ENCODE measurements at places on chromosomes 3 and 15.

DNA sequence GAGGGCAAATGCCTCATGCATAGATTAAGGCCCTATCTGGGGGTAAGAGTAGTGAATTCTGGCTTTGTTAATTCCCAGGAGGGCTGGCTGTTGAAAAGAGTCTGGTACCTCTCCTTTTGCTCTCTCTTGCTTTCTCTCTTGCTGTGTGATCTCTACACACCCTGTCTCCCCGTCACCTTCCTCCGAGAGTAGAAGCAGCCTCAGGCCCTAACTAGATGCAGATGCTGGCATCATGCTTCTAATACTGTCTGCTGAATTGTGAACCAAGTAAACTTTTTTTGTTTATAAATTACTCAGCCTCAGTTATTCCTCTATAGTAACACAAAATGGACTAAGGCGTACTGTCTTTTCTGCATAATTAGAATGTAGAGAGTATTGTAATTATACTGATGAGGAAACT, 908.1 kb downstream of the DIPK2A start:
- no peak for DNase-seq

- no peak for DNase-seq
Observed at GRCh38 chr3:197218210-197218609, 80.2 kb downstream of the DLG1 start.

DNA sequence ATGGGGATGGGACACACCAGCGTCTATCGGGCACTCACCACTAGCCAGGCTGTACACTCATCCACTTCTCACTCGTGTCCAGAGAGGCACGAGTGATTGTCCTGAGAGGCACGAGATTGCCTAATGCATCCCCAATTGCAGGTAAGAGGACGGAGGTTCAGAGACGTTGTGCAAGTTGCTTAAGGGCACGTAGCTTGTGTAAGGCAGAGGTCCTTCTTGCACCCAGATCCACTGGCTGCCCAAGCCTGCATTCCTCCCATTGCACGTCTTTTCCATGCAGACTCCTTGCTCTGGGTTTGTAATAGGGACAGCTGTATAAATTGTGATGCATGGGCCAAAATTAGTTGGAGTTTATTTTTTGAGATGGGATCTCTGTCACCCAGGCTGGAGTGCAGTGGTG, 264.3 kb downstream of the PLCL2 start:
- no peak for DNase-seq

DNA sequence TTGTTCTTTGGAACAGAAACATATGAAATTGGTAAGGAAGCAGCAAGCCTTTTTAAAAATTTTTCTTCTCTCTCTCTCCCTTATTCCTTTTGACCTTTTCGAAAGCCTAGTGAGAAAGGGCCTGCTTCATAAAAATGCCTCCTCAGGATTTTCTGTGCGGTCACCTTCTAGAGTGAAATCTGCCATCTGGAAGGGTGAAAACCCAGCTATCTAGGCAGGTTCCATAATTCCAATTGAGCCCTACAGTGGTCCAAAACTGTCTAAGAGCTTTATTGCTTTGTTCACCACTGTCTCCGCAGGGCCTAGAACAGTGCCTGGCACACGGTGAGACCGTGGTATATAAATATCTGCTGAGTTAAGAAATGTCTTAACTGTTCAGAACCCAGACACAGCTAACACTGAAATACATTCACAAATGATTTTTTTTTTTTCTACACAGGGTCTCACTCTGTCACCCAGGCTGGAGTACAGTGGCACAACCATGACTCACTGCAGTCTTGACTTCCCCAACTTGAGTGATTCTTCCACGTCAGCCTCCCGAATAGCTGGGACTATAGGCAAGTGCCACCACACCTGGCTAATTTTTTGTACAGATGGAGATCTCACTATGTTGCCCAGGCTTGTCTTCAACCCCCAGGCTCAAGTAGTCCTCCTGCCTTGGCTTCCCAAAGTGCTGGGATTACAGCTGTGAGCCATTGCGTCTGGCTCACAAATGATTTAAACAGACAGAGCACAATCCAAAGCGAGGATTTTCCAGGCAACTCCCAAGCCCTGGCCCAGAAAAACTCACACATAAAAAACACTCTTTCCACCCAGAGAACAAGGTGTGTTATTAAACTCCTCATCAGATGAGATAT, 64.4 kb downstream of the FRMD4B start:
- no peak for DNase-seq

GRCh38 chr15:55823191-55823670, 80.3 kb upstream of the PRTG start:
- peak; percentile 33 for DNase-seq

DNA sequence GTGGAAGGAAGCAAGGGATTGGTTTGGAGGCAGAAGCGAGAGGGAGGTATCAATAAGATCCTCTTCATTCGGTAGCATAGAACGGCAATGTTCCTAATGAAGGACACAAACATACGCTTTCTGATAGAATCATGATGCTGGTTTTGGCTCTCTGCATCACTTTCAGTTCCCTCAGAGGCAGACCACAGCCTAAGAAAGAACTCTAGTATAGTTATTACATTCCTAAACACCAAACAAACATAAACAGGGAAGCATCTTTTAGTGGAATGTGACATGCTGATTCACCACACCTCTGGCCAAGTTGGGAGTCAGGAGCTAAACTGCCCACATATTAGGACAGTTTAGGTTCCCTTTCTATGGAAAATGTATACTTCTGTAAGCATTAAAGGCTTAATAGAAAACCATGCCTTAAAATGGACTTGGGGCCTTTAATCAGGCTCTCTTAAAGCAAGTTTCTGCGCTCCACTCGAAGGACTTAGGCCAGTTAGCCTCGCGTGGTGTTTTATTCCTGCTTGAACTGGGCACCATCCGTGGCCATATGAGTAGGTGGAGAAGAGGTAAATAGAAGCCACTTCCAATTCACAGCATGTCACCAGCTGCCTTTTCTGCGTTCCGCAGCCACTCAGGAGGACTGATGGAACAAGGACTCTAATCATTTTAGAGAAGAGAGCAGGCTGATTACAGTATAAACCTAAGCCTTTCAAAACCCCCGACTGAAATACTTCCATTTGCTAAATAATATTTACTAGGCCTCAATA, 53.7 kb downstream of the CD47 start:
- no peak for DNase-seq

GRCh38 chr3:192038726-192039125, 577.8 kb downstream of the PYDC2 start:
- no peak for DNase-seq

DNA sequence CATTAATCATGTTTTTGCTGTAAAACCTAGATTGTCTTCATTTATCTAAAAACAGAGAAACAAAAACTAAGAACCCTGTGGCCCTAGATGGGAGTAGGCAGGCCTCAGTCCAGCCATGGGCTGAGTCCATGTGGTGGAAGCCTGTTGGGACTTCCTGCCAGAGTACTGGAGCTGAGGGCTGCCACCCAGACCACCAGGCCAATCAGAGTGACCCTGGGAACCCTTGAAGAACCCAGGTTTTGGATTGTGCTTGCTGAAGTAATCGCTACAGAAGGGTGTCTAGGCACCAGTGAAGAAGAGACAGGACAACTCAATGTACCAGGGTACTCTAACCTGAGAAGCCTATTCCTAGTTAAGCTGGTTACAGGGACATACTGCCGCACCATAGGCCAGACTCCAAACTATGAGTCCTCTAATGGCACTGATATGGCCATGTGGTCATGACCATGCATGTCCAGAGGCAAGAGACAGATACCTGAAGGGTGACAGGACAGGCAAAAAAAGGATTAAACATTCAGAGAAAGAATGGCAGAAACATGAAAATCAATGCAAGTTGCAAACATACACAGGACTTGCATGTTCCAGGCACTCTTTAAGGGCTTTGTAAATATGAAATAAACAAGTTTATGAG, 12.9 kb downstream of the CSRNP1 start:
- no peak for DNase-seq

- DNase-seq, result no peak
Observed at GRCh38 chr15:84001655-84002054, 233.9 kb upstream of the GOLGA6L4 start.

DNA sequence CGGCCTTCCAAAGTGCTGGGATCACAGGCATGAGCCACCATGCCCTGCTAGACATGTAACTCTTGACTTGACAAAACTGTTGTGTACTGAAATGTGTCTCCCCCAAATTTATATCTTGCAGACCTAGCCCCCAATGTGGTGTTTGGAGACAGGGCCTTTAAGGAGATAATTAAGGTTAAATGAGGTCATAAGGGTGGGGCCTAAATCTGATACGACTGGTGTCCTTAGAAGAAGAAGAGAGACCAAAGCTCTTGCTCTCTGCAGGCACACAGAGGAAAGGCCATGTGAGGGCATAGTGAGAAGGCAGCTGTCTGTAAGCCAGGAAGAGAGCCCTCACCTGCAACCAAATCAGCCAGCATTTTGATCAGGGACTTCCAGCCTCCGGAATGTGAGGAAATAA, 361.3 kb downstream of the SV2B start:
- DNase-seq, result no peak

DNA sequence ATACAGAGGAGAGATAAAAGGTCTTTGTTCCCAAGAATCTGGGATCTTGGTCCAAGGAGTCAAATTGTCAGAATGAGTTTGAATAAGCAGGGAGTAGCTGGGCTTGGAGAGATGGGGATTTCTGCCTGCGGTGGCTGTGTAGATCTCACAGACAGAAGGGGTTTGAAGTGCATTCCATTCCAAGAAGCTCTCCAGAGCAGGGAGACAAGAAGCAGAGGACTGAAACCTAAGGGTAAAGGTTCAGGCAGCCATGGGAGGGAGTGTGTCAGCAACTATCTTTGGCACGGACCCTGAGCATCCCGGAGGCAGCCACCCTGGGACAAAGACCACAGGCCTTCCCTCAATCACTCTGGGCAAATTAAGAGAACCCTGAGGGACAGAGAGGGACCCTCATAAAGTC, 422.3 kb upstream of the WNT5A start:
- DNase-seq, result no peak

DNA sequence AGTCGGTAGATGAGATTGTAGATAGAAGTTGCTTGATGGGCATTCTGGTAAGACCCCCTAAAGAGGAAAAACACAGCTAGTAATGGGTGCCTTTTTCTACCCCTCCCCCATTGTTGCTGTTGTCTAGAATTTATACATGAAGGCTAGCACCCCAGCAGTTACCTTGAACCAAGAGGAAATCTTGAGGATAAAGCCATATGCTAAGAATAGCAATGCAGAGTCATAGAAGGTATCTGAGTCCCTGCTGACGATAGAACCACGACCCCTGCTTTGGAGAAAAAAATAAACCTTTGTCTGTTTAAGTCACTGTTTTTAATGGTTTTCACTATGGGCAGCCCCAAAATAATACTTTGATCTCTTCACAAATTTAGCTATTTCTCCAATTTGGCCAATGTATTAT, 162.6 kb downstream of the THRB start:
- no peak for DNase-seq

DNA sequence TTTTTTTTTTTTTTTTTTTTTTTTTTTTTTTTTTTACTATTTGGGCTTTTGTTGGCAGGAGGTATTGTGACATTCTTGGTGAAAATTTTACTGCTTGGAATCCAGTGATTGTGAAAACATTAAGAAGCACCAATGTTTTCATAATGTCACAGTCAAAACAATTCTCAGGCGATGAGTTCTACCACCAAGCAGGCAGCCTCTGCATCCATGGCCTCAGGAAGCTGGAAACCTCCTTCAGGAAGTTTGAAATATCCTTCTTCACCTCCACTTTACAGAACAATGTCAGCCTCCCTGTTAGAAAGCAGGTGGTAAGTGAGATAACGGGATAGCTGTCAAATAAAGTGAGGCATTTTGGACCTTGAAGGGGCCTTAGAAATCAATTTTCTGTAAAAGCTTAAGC, 98.3 kb downstream of the MEX3B start:
- no peak for DNase-seq

- DNase-seq, result no peak
Observed at GRCh38 chr3:47475029-47475569, 642 bp downstream of the SCAP start.

DNA sequence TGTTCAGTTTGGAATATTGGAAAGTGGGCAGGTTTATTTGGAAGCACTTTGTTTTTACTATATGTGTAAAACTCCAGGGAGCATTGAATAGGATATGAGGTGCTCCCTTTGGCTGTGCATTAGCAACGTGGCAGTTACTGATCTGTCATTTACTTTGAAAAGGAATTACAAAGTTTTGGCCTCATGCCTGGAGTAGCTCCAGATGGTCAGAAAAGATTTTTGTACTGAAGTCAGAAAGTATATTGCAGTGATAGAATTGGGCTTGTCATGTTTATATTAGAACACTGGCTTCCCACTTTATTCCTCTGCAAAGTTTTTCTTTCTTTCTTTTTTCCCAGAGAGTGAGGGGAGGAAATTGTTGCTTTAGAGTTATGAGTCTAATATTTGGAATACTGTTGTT, 26.1 kb downstream of the FNDC3B start:
- DNase-seq, result peak; percentile 80

GRCh38 chr15:23857028-23857641, 170.0 kb upstream of the NDN start:
- peak; percentile 84 for DNase-seq

DNA sequence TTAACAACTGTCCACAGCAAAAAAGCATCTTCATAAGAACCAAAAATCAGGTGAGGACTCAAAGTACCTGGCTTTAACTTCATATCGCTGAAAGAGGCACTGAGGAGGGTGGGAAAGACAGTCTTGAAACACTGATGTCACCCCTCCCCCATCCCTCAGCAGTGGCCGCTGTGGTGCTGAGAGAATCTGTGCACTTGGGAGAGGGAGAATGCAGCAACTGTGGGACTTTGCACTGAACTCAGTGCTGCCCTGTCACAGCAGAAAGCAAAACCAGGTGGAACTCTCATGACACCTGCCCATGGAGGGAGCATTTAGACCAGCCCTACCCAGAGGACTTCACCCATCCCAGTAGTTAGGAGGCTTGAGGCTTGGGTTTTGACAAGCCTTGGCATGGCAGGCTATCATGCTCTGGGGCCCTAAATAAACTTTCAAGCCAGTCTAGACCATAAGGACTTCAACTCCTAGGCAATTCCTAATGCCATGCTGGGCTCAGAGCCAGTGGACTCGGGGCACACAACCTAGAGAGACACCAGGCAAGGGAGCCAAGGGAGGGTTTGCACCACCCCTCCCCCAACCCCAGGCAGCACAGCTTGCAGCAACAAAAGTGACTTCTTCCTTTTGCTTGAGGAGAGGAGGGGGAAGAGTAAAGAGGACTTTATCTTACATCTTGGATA, 6.1 kb upstream of the ZSCAN2 start:
- DNase-seq, result no peak

- peak; percentile 93 for DNase-seq
Observed at GRCh38 chr3:177934001-177934891, 602.0 kb upstream of the KCNMB2 start.

DNA sequence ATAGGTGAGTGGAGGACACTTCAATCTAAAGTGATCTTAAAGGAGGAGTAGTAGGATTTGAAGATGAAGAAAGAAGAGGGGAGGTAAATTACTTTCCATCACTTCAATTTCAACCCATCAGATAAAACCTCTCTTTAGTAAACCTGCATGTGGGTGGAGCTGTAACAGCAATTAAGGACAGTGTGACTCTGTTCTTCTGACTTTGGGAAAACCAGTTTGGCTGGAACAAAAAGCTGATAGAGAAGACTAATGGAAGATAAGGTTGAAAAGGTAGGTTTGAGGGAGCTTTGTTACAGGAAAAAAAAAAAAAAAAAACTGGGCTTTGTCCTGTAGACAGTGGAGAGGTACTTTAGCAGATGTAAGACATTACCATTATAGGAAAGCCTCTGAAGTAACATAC, 4.5 kb upstream of the GSK3B start:
- no peak for DNase-seq
